NCI-H460 (cell line): ENCODE measurements at places on chromosomes 2 and 18. TPM values are rescaled to one million over a fixed set of nuclear protein-coding genes. Genes with fewer than 3 reads are reported as not detected.

The AQP12B gene
- total RNA-seq, result not detected in 2 replicates

- peak; percentile 44 for DNase-seq
These were observed 1693.4 kb upstream of the SLC39A10 start for GRCh38 chr2:193963472-193964119.

GRCh38 chr2:97688062-97688827, 18.7 kb downstream of the C2orf92 start:
- DNase-seq, result no peak

GRCh38 chr2:173520918-173521317, 166.2 kb downstream of the CDCA7 start:
- no peak for DNase-seq

DNA sequence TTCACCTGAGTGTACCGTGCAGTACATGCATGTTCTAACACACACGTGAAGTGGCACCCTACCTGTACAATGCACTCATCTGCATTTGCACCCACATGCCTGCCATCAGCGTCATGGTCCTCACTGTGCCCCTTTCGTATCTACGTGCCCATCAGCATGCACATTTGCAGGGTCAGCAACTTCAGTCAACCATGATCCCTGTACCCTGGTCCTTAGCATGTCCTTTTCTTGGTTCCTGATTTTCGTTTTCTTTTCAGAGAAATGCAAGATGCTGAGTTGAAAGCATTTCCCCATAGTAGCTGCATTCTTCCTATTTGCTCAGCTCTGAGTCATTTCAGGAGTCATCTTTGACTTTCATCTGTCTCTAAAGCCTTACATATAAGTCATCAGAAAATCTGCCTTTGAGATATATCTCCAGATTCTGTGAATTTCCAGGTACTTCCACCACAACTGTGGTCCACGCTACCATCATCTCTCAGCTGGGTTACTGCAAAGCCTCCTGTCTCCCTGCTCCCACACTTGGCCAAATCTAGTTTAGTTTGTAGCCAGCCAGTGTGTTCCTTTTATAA, 14.7 kb upstream of the PUM2 start:
- no peak for DNase-seq

DNA sequence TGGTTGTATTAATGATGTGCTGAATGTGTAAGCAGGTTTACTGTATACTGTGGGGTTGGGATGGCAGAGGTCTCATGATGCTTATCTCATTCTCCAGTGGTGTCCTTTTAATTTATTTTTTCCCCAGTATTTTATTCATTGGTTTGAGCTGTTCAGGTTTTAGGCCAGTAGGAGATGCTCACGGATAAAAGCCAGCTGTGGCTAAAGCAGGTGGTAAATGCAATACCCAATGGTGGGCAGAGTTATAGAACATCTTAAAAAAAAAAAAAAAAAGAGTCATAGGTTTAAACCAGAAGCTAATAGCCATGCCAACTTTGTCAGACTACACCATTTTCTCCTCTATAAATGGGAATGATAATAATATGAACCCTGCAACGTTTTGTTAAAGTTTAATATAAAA, 57.8 kb upstream of the NEUROD1 start:
- no peak for DNase-seq

The KATNAL2 gene
- total RNA-seq, result 0.87 and 1.0 TPM in 2 replicates

GRCh38 chr2:146227152-146228019, 1617.4 kb upstream of the ACVR2A start:
- DNase-seq, result no peak

GRCh38 chr18:42229211-42230210, 274.5 kb downstream of the PIK3C3 start:
- DNase-seq, result no peak

The SLC9A4 gene
- not detected in 2 replicates for total RNA-seq

The KCTD1 gene
- 17.2 and 22.5 TPM in 2 replicates for total RNA-seq

The SH3RF3 gene
- 0.23 and 0.32 TPM in 2 replicates for total RNA-seq

The TEKT4 gene
- total RNA-seq, result not detected in 2 replicates

The MFSD2B gene
- 0.17 and 0.63 TPM in 2 replicates for total RNA-seq

DNA sequence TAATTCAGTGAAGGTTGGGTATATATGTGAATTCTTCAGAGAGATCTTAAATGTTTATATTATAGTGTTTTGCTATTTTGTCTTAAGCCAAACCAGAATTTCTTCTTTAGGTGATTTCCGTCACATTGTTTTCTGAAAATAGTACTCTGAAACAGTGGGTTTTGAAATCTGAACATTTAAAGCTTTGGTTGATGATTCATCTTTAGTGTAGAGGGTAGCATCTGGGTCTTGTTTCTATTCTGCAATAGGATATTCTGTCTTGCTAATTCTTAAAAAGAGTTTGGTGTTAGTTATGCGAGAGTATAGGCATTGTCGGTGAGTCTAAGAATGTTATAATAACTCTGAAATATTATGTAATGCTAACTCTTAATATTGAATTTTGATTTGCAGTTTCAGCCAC, 69.6 kb upstream of the FAM237A start:
- no peak for DNase-seq

DNA sequence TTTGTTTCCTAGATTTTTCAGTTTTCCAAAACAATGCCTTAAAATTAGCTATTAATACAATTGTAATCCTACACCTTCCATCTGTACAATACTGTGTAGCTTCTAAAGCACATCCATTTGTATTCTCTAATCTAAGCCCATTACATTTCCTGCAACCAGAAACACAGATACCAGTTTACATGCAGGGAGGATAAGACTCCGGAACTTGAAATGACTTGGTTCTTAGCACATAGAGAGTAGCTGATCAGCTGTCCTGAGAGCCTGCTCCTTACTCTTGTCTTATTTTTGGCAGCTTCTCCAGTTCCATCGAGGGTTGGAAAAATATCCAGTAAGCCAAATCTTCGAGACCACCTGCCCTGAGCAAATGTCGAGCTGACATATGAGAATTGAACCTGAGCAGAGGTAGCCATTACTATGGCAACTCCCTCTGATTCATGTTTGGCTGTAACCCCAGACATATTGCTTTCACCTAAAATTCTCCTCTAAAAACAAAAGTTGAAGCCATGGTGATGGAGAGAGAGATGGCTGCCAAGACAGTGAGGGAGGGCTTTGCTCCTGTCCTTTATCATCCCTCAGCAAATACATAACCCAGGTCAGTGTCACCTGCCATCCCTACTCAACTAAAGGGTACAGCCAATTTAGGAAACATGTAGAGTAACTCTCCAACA, 542.8 kb downstream of the IRS1 start:
- no peak for DNase-seq

The FAP gene
- total RNA-seq, result not detected in 2 replicates

DNA sequence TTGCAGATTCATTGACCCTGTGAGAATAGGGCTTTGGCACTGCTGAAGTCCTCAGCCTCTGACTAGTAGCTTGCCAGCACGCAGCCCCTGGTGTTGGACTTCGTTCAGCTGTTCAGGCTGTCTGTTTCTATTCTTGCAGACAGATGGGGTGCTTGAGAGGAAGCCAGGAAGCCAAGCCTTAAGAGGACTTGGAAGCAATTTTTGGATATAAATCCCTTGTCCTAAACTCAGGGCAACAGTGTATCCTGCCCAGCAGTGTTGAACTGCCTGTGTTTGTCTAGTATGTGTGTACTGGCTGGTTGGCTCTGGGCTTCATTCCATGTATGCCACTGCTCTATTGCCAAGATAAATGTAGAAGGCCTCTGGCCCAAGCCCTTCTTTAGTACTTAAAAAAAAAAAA, 108.6 kb downstream of the COMMD1 start:
- DNase-seq, result no peak

- DNase-seq, result no peak
These were observed 84.5 kb downstream of the LONRF2 start for GRCh38 chr2:100237770-100238169.

The PLEK gene
- not detected in 2 replicates for total RNA-seq

GRCh38 chr18:1353025-1353424, 448.4 kb downstream of the ADCYAP1 start:
- DNase-seq, result no peak

DNA sequence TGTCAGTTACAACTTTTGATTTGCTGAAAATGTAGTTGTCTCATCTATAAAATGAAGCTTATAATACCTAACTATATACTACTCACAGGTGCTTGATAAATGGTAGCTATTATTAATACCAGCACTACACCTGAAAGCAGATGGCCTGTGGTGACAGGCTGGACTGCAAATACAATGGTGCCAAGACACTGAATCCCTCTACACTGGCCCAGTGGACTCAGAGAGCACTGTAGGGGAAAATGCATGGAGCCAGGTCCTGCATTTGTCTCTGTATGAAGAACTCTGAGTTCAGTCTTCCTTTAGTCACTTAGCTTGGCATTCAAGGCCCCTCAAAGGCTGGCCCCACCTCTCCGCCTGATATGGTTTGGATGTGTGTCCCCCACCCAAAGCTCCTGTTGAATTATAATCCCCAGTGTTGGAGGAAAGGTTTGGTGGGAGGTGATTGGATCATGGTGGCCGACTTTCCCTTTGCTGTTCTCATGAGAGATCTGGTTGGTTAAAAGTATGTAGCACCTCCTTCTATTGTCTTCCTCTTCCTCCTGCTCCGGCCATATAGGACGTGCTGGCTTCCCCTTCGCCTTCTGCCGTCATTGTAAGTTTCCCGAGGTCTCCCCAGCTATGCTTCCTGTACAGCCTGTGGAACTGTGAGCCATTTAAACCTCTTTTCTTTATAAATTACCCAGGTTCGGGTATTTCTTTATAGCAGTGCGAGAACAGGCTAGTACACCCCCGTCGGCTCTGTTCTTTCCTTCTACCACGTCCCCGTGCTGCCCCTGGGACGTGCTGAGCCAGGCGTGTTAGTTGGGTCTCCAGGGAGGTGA, 11.1 kb upstream of the NTSR2 start:
- no peak for DNase-seq
